ENCODE measurements at places on chromosomes 4 and X. TPM values are rescaled to one million over a fixed set of nuclear protein-coding genes. Genes with fewer than 3 reads are reported as not detected.

DNA sequence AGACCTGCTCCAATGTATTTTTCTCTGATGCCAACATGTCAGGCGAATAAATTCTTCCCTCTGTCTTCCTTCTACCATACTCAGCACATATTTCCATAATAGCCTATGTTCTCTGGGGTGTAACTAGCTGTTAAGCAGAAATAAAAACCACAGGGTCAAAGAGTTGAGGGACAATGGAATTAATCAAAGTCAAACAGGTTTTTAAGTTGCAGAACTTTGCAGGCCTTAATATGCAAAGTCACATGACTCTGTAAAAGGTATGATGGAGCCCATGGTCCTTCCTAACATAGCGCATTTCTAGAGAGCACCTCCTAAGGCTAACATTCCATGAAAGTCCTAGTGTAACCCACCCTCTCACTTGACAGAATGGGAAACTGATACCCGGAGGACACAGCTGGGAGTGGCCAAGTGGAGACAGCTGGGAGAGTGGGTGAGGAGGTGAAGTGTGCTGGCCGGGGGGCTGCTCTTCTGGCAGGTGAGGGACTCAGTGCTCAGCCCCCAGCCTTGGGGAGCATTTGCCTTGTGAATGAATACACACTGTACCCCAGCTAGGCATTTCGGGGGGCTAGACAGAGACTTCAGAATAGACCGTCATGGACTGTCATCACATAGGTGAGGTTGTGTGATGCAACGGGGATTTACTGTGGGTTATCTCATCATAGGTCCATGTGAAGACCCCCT is 8.4 kb upstream of the SORCS2 start:
- no peak for DNase-seq

GRCh38 chr4:85823295-85823694 is 348.3 kb downstream of the ARHGAP24 start:
- DNase-seq = no peak

GRCh38 chr4:168610911-168611530 is 114.2 kb downstream of the PALLD start:
- no peak for DNase-seq

- no peak for DNase-seq
Observed at GRCh38 chr4:5885733-5886132, 7.2 kb downstream of the CRMP1 start.

GRCh38 chrX:85994797-85995196 is 52.6 kb downstream of the CHM start:
- no peak for DNase-seq

DNA sequence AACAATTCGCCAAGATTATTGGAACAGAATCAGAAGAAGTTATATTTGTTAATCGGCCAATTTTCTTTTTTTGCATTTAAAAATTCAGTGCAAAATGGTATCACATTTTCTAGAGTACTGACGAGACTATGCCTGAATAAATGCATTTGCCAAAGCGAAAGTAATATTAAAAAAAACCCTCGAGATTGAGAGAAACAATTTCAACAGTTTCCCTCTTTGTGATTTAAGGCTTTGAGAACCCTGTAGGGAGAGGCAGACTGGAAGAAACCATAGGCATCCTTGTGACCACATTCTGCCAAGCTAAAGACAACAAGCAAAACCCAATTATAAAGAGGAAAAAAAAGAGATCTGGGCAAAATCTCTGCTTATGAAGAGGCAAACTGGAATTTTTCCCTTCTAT is 218.1 kb upstream of the GK2 start:
- DNase-seq = no peak

DNA sequence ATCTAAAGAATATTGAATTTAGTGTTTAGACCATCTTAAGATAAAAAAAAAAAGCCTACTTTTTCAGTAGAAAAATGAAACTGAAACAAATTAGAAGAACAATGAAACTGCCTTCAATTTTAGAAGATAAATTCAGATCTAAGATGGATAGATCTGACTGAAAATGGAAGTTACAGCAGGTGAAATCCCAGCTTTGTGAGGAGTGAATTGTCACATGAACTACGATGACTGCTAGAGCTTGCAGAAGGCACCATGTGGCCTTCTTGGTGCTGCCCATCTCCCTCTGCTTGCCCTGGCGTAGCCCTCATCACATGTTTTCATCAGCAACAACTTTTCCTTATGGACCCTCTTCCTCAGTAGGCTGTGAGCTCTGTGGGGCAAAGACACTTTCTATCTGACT is 51.4 kb upstream of the EMCN start:
- no peak for DNase-seq

- no peak for DNase-seq
Observed at GRCh38 chr4:52964011-52964410, 101.9 kb downstream of the RASL11B start.

KCNE5 gene
- polyA plus RNA-seq = 3.9 TPM

F9 gene
- polyA plus RNA-seq = not detected

XAGE1B gene
- not detected for polyA plus RNA-seq
